IPS DF 6.9 (cell line): ENCODE measurements at places on chromosomes 11 and 22.

DNA sequence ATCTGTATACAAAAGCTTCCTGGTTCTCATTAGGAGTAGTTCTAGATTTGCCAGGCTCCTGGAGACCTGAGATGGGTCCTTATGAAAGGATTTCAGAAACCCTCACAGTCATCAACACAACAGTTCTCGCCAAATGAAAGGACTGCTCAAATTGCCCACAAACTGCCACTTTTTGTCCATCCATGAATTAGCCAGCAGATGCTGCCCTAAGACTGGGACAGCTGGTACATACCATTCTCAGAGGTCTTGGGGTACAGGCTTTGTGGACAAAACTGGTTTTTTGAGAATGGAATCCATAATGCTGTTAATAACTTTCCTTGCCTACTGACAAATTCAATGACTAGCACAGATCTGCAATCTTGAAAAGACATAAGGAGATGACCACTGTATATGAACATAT, 23.4 kb upstream of the BDNF start:
- DNase-seq = no peak

DNA sequence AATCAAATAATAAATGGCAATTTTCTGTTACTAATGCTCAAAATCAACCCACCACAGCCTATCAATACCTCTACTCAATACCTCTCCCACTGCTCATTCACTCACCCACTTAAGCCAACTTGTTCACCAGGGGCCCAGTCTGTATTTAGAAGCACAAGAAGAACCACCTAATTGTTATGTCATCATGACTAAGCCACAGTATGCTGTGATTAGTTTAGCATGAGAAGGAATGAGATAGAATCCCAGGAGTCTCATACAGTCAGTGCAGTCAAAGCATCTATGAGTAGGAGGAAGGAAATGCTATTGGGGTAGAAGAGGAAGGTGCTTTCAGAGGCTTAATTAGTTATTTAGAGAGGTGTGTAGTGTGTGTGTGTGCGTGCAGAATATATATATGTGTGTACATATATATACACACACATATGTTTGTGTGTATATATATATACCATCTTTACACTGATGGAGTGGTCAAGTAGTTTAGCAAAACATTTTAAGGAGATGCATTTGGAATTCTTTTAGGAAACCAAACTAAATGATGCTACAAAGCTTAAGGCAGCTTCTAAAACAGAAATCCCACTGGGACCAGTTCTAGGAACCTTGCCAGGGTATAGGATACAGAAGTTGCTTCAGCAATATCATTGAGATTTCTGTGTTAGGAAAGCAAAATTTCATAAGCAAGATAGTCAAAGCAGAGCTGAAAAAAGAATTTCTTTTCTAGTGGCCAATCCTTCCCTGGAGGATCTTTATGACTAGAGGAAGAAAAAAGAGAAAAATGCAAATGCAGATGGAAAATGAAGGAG, 27.5 kb downstream of the KCNA4 start:
- DNase-seq = no peak

DNA sequence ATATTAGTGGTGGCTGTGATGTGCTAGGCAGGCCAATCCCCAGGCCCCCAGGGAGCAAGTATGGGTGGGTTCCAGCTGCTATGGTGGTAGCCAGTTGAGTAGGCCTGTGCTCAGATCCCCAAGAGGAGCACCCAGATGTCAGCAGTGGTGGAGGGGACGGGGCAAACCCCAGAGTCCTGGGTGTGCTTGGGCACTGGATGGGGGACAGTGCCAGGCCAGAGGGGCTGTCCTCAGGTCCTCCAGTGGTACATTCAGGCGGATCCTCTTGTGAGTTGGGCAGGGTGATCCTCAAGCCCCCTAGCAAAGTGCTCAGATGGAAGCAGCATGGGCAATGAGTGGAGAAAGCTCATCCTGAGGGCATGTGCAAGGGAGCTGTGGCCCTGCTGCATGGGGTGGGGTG, 26.0 kb downstream of the CFAP300 start:
- DNase-seq = no peak

- DNase-seq = no peak
Measured at GRCh38 chr11:117444711-117445658, 117.3 kb downstream of the CEP164 start.

- no peak for DNase-seq
Measured at GRCh38 chr11:71951741-71952310, 23.0 kb downstream of the RNF121 start.

DNA sequence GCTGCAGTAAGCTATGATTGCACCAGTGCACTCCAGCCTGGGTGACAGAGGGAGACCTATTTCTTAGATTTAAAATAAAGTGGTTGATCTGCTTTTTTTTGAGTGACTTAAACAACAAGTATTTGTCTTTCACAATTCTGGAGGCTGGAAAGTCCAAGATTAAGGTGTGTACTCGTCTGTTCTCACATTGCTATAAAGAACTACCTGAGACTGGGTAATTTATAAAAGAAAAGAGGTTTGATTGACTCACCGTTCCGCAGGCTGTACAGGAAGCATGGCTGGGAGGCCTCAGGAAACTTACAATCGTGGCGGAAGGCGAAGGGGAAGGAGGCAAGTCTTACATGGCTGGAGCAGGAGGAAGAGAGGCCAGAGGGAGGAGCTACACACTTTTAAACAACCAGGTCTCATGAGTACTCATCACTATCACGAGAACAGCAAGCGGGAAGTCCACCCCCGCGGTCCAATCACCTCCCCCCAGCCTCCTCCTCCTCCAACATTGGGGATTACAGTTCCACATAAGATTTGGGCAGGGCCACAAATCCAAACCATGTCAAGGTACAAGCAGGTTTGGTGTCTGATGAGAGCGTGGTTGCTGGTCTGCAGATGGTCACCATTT, 19.7 kb upstream of the OSBPL5 start:
- DNase-seq = no peak

DNA sequence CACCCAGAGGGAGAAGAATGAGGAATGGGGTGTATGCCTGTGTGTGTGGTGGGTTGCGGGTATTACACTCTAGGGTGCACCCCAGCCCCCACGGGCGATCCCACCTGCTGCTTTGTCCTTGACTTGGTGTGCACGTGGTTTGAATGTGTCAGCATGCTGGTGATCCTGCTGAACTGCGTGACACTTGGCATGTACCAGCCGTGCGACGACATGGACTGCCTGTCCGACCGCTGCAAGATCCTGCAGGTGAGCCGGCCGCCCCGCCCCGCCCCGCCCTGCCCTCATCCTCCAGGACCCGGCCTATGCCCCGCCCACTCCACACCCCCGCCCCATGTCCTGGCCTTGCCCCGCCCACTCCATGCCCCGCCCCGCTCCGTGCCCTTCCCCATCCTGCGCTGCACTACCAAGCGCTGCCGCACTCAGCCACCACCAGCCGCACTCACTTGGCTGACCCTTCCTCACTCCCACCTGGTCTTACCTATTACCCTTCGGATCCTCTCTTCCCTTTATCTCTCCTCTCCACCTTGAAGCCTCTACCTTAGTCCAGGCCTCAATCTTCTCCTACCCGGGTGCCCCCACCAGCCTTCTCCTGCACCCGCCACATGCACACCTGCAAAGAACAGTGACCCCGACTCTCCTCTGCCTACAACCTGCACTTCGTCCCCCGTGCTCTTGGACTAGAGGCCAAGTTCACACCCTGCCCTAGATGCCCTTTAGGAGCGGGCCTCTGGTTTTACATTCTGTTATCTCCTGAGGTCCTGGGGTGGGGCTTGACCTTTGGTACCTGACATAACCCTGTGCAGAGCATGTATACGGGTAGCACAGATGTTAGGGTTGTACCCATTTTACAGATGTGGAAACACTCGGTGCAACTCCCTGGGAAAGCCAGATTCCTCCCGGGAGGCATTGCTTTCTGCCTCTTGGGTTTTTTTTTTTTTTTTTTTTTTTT, 27.7 kb downstream of the CACNA1I start:
- DNase-seq = peak; percentile 64

GRCh38 chr22:37502342-37503182, 16.4 kb upstream of the MFNG start:
- DNase-seq = no peak

- DNase-seq = no peak
Measured at GRCh38 chr11:112612250-112612849, 348.9 kb upstream of the NCAM1 start.

DNA sequence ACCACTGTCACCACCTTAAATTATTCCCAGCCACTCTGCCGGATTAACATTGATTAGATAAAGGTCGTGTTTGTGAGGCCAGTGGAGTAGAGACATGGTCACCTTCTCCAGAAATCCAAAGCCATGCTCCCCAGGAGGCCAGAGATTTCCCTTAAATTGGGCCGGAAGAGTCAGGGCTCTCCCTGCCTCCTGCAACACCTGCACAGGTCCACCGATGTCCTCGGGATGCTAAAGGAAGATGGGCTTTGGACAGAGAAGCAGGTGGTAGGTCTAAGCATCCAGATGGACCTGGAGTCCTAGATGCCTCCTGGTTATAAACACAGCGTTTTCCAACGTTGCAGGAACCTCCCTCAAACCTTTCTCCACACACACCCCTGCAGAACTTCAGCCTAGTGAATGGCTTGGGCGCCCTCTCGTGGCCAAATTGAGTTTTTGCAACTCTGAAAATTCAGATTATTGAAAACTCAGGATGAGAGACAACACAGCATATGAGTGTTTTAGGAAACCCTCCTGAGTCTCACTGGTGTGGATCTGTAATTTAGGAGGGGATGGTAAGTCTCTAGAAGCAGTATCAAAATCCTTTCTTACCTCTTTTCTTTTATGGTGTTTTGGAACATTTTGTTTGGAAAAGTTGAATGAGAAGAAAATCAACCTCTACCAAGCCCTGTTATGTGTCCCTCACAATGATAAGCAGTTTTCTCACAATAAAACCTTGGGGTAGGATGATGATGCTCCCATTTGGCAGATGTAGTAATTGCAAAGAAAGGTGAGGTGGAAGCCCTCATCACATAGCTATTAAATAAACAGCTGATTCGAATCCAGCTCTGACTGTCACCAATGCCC, 109.6 kb downstream of the RRAS2 start:
- DNase-seq = peak; percentile 50

GRCh38 chr11:61951484-61952135, 1.5 kb downstream of the BEST1 start:
- no peak for DNase-seq

GRCh38 chr11:17244046-17244445, 32.5 kb upstream of the NUCB2 start:
- DNase-seq = no peak
